ENCODE measurements at places on chromosomes 1 and 21.

DNA sequence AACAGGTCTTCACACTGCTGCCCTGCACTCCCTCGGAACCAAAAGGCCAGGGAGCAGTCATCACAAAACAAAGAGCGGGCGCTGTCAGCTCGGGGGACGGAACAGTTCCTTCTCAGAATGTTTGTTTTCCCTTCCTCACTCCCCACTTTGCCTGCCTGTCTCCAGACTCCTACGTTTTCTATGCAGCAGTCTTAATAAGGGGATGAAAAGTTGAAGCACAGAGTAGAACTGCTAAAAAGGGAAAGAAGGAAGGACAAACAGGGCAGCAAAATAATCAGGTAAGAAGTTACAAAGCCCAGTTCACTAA is 738 bp upstream of the GPR161 start:
- DNase-seq, result no peak

GRCh38 chr1:149849111-149849946 is 50.0 kb upstream of the BOLA1 start:
- DNase-seq, result no peak

- DNase-seq, result no peak
Observed at GRCh38 chr1:76463278-76463677, 388.7 kb downstream of the ST6GALNAC3 start.

GRCh38 chr21:31780944-31781343 is 49.0 kb upstream of the SCAF4 start:
- DNase-seq, result no peak

DNA sequence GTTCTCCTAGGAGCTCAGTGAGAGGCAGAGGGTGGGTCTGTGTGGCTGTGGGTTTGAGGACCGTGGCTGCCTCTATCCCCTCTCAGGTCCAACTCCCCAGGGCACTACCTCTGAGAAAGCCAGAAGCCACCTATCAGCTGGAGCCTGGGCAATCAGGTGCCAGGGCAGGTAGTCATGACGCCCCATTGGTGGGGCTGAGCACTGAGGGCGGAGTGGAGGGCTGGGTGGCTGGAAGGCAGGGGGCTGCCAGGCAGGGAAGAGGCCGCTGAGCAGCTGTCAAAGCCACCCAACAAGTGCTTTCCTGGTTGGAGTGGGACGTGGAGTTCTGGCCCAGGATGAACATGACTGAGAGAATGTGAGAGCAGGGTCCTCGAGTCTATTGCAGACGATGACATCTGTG is 164.9 kb upstream of the AJAP1 start:
- no peak for DNase-seq

DNA sequence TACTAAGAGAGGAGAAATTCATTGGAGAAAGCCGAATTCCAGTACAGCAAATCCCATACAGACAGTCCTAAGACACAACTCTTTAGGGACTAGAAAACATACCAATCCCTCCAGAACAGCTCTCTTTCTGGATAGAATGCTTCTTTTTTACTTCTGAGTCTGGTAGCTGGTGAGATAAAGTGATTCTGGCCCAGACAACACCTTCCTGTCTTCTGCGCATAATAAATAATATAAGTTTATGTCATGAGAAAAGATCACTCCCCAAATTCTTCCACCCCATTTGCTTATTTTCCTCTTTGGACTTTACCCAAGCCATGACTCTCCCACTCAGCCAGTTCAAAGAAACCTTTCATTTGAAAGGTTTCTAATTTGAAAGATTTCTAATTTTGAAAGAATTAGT is 98.4 kb downstream of the EDEM3 start:
- DNase-seq, result no peak

DNA sequence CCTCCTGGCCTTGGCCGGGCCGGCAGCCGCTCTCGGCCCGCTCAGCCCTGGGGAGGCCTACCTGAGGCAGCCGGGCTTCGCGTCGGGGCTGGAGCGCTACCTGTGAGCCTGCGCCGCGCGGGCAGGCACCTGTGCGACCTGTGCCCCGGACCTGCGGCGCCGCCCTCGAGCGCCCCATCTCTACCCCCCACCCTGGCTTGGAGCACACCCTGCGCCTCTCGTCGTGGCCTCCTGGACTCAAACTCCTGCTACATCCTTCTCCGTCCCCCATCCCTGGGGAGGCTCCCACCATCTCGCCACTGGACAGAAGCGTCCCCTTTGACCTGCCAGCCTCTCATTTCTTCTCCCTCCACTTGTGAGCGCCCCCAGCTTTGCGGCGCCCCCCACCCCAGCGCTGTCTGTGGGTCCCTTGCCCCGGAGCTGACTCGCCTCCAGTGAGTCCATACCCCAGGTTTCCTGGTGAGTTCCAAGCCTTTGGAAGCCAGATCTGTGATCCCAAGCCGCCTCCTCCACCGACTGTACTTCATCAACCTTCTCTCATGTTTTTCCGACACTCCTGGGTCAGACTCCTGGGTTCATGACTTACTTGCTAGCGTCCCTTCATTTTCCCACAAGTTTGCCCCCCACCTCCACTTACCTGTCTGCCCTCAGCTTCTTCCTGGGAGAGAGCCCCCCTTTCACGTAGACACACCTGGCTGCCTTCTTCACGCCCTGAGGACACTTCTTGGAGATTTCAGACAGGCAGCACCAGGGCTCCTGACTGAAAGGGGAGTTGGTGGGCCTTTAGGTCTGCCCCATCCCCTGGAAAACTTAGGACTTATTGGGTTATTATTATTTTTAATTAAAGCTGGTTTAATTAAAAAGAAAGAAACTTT is 1.3 kb downstream of the FOXE3 start:
- no peak for DNase-seq

GRCh38 chr21:25420831-25421230 is 186.4 kb downstream of the MRPL39 start:
- DNase-seq, result no peak

- DNase-seq, result no peak
Observed at GRCh38 chr1:27402349-27402754, 9.9 kb downstream of the GPR3 start.

DNA sequence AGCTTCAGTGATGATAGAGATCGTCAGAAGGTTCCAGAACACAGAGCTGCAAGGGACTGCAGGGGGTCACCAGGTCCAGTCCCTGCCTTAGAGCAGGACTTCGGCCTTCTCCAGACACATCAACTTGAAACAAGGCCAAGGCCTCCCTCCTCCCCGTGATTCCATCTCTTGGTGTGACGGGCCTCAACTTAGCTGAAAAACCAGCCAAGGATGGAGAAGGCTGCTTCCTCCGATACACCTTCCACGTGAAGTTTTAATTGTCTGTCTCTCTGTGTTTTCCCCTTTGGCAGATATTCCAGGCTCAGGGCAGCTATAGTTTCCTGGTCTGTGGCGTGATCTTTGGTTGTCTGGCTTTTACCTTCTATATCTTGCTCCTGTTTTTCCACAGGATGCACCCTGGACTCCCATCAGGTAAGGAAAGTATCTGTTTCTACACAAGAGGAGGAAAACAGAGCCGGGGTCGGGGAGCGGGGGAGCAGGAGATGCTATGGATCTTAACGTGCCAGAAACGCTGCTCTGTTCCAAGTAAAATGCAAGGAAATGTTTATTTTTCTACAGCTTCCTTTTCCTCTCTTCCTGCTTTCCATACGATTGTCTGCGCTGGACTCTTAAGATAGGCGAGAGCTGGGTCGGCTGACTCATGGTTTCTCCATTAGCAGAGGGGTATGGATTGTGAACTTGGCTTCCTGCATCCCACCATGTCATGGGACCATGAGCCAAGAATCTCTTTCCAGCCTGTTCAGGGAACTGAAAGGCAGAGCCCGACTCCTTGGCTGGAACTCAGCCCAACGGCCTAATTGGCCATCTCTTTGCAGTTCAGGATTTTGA is 32.8 kb downstream of the ELK4 start:
- DNase-seq, result no peak

GRCh38 chr21:45875416-45875760 is 106.2 kb upstream of the COL6A1 start:
- no peak for DNase-seq

DNA sequence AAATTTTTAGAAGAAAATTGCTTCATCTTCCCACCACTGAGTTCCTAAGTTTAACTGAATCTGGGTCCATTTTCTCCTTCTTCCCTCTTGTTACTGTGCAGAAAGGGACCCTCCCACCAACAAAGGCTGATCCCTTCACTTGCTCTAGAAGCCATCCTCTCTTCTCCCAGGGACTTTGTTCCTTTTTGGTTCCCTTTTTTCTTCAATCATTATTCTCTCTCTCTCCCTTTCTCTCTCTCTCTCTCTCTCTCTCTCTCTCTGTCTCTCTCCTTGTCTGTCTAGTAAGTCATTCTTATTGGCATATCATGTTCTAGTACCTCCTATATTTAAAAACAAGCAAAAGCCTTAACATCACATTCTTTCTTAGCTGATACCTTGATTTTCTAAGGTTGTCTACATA is 31.7 kb upstream of the GADD45A start:
- DNase-seq, result no peak

GRCh38 chr1:185676969-185677368 is 57.2 kb upstream of the HMCN1 start:
- DNase-seq, result no peak

GRCh38 chr1:45478121-45478814 is 12.7 kb downstream of the TESK2 start:
- no peak for DNase-seq

DNA sequence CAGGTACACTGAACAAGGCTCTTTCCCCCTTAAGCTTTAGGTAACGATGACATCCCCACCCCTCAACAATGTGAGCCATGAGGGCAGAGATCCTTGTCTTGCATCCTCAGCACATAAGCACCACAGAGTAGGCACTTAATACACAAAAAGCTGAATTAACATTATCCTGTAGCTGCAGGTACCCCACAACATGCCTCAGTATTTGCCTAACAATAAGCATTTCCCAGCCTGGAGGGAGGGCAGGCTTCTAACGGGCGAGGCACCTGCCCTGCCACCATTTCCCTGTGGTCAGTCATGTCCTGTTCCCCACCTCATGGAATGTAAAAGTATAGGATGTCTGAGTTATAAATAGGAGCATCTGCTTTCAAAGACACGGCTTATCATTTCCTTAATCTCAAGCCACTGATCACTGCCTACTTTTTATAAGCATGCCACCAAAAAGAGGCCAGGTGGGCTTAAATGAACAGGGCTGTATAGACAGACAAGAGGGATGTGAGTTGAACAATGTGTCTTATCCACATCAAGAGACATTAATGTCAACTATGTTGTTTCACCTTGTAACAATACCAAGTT is 3.4 kb downstream of the CAPZB start:
- DNase-seq, result no peak

DNA sequence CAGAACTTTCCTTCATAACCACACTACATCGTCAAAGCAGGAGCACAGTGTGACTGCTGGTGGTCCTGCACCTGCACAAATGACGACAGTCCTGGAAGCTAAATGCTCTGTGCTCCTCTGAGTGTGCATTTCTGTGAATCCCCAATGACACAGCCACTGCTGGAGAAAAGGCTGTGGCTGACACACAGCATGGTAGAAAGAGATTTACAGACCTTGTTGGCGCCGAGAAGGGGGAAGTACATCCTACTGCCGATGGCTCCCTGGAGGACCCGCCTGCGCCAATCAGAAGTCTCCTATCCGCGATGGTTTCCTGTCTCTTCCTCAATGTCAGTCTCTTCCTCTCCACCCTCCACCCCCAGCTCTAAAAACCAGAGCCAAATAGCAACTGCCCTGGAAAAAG is 115.4 kb upstream of the RAB4A start:
- DNase-seq, result peak; percentile 31

GRCh38 chr1:160656737-160657136 is 9.9 kb upstream of the SLAMF1 start:
- DNase-seq, result no peak

All from activated T-cell treated with anti-CD3 and anti-CD28 coated beads, Interleukin-2, amount 50 U/mL, for 48 hours (primary cell).